ENCODE measurements at places on chromosomes 7 and 10. TPM values are rescaled to one million over a fixed set of nuclear protein-coding genes. Genes with fewer than 3 reads are reported as not detected.

- H3K27ac ChIP-seq: no peak overlapping the region
- H3K4me1 ChIP-seq: peaks cover 5% of the 10 kb centered on the region
- H3K36me3 ChIP-seq: no peaks in the 10 kb centered on the region
- H3K27me3 ChIP-seq: no peaks in the 10 kb centered on the region
- H3K4me3 ChIP-seq: no peak overlapping the region
These were observed 29.0 kb downstream of the DENND2A start for GRCh38 chr7:140611641-140612040.

DNA sequence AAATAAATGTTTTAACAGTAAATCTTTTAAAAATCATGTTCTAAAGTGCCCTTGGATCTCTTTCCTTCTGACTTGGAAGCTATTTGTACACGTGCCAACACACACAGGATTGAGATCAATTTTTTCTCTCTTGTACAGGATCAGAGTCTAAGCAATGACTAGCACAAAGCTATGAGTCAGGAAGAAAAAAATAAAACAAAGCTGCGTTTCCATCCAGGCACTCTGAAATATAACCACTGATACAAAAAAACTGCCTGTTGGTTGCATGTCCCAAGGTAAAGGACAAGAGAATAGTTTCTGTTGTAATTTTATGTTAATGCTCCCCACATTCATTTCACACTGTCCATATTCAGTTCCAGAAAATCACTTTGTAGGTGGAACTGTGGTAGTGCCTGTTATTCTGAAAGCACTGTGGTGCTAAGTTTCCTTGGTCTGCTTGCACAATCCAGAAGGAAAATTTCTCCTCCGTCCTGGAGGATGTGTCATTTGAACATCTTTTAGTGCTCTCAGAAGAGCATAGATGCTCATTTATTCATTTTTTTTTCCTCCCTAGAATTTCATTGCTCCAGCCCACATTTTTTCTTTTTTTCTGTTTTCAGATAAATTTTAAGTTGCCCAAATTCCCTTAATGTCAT lies 113.4 kb downstream of the PLXDC2 start:
- H3K36me3 ChIP-seq: peaks cover 7% of the 10 kb centered on the region
- peaks cover 14% of the 10 kb centered on the region for H3K4me1 ChIP-seq
- no peak overlapping the region for H3K27ac ChIP-seq

Gene SH2D4B
- total RNA-seq: 0.28 TPM

Gene IRF5
- total RNA-seq: 6.0 TPM

Gene PRTFDC1
- total RNA-seq: 4.0 TPM

All from lung (tissue), 17 donors.